Activated T-helper 1 cell treated with anti-CD3 and anti-CD28 coated beads, Interleukin-12 subunit alpha, Interleukin-12 subunit beta, Interleukin-2, Interleukin-4 antibody, amounts not matched to agents 30 ng/mL and 10 ng/mL and 1 ng/mL, durations not matched to agents 14 hours and 24 hours and 36 hours (primary cell): ENCODE measurements at places on chromosomes 12 and 14. TPM values are rescaled to one million over a fixed set of nuclear protein-coding genes. Genes with fewer than 3 reads are reported as not detected.

NFE2 gene
- total RNA-seq, result not detected in 2 replicates

DMAC2L gene
- 14.4 and 17.9 TPM in 2 replicates for total RNA-seq

GPR137C gene
- total RNA-seq, result 0.10 and 0.34 TPM in 2 replicates

HRK gene
- not detected in 2 replicates for total RNA-seq

SLCO1B1 gene
- not detected in 2 replicates for total RNA-seq

RHOJ gene
- not detected in 2 replicates for total RNA-seq

RD3L gene
- total RNA-seq, result not detected in 2 replicates

TRPV4 gene
- total RNA-seq, result not detected in 2 replicates

ERGIC2 gene
- total RNA-seq, result 94.9 and 105 TPM in 2 replicates

RNU4-1 gene
- total RNA-seq, result 2,369 and 3,474 TPM in 2 replicates

TMEM116 gene
- 10.6 and 11.0 TPM in 2 replicates for total RNA-seq

HELB gene
- 20.5 and 21.5 TPM in 2 replicates for total RNA-seq

LALBA gene
- not detected in 2 replicates for total RNA-seq

MANSC4 gene
- total RNA-seq, result not detected in 2 replicates

DNA sequence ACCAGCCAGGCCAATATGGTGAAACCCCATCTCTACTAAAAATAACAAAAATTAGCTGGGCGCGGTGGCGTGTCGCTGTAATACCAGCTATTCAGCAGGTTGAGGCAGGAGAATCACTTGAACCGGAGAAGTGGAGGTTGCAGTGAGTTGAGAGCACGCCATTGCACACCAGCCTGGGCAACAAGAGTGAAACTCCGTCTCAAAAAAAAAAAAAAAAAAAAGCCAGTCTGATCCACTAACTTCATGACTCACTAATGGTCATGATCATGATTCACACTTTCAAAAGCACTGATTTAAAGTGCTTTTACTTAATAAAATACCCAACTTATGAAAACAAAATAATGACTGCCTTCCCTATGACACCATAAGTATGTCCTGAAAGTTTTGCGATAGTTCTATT, 38.4 kb upstream of the CPM start:
- no peak for DNase-seq

DNA sequence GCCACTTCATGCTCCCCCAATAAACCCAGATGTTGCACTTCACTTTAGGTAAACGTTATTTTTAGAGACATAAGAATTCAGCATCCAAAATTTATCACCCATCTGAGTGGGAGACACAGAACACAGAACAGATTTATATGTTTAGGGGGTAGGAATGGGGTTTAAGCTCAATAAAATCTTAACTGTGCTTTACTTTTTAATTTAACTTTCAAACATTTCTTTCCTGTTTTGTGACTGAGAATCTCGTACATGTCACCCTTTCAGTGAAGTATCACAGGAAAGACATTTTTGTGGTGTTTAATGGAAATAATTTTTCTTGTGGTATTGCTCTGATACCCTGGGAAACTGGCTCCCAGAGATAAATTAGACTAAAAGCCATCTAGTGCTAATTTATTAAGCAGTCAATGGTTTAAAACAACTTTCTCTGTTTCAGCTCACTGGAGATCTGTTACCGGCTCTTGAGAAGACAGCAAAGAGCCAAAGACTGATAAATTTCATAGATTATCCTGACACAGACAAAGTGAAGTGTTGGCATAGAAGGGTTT, 148.0 kb upstream of the BMP4 start:
- DNase-seq, result no peak

GRCh38 chr12:45839917-45840316, 110.4 kb downstream of the ARID2 start:
- no peak for DNase-seq

- no peak for DNase-seq
These were observed 299.4 kb downstream of the ADAMTS20 start for GRCh38 chr12:43252585-43252984.

- no peak for DNase-seq
These were observed 193.9 kb downstream of the EMP1 start for GRCh38 chr12:13390381-13390861.

GRCh38 chr14:56351861-56352260, 227.7 kb upstream of the TMEM260 start:
- no peak for DNase-seq

- DNase-seq, result no peak
These were observed 119.6 kb downstream of the SLC8A3 start for GRCh38 chr14:70069186-70069585.

DNA sequence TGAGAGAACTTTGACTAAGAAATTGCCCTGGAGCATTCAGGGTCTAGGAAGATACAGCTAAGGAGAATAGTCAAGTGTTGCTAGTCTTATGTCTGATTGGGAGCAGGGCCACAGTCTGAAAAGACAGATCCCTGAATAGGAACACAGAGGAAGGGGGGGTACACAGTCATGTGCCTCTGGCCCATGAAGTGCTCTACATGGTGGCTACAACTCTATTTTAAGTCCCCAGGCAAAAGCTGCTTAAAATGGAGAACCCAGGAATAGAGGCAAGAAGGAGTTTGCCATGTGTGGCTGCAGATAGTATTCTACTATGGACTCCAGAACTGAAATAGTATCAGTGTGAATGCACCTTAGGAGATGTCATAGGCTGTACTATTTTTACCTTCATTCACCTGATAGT, 118.0 kb upstream of the NPAS3 start:
- no peak for DNase-seq

DNA sequence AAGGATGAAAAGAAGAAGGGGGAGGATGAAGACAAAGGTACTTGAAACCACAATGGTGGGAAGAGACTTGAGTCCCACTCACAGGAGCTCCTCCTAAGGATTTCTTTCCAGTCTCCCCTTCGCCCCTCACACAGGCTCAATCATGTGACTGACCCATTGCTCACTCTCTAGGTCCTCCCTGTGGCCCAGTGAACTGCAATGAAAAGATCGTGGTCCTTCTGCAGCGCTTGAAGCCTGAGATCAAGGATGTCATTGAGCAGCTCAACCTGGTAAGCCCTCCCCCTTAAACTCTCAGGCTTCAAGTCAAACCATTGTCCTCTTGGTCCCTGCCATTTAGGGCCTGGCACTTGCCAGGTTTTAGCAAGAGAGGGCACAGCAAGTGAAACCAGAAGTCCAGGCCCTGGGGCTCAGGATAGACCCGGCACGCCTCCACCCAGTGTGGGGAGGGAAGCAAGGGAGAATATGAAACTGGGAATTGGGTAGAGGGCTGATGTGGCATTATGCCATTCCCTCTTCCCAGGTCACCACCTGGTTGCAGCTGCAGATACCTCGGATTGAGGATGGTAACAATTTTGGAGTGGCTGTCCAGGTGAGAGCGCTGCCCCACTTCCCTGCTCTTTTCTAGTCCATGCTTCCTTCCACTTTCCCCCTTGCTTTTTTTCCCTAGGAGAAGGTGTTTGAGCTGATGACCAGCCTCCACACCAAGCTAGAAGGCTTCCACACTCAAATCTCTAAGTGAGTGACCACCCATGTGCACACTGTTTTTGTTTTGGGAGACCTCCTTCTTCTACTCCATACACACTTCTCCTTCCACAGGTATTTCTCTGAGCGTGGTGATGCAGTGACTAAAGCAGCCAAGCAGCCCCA, 1.8 kb downstream of the PSME1 start:
- no peak for DNase-seq

DNA sequence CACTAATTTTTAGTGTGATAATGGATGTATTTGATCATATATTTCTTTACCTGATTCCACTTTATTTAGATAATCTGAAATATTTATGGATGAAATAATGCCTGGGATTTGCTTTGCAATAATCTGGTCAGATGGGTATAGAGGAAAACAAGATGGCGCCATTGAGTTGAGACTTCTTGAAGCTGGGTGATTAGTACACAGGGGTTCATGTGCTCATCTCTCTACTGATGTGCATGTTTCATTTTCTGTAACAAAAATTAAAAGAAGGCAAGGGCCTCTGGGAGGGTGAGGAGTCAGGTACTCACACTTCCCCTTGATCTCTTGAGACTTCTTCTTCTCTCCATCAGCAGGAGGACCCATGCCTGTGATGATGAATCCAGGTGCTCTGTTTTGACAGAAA, 61.8 kb downstream of the GCH1 start:
- no peak for DNase-seq

- no peak for DNase-seq
These were observed 44.1 kb downstream of the ETV6 start for GRCh38 chr12:11693601-11694000.

- no peak for DNase-seq
These were observed 48.1 kb downstream of the KCNK13 start for GRCh38 chr14:90109858-90110257.

GRCh38 chr14:99542566-99542965, 61.4 kb downstream of the CCNK start:
- DNase-seq, result no peak

DNA sequence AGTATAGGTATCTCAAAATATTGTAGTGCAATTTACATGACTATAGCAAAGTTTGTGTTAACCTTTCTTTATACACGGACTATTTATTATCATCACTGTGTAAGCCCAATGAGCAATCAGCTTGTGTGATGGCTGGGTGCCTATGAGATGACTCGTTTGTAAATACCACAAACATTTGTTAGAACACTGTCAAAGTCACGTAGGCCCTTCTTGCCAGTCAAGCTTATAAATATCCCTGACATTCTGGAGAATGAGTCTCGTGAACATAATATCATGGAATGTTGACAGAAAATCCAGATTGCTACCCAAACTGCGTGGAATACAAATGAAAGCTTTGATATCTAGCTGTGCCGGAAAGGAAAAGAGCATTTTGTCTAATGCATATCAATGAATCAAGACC, 648.3 kb upstream of the MDGA2 start:
- no peak for DNase-seq

DNA sequence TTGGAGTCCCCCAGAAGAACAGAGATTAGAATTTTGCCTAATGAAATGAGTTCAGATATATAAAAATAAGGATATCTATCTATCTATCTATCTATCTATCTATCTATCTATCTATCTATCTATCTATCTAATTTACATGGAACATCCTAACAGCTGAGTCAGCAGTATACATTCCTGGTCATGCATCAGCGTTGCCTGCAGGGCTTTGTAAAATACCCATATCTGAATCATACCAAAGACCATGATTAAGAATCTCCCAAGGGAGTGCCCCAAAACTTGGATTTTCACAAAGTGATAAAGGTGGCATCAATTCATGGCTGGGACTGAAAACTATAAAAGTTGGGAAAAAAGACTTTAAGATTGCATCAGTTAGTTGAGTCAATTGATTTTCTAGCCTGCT, 32.7 kb upstream of the SYT10 start:
- DNase-seq, result no peak

GRCh38 chr14:94775091-94775870, 5.4 kb upstream of the GSC start:
- DNase-seq, result no peak

- no peak for DNase-seq
These were observed 232.2 kb upstream of the PLEKHG7 start for GRCh38 chr12:92470608-92471021.

DNA sequence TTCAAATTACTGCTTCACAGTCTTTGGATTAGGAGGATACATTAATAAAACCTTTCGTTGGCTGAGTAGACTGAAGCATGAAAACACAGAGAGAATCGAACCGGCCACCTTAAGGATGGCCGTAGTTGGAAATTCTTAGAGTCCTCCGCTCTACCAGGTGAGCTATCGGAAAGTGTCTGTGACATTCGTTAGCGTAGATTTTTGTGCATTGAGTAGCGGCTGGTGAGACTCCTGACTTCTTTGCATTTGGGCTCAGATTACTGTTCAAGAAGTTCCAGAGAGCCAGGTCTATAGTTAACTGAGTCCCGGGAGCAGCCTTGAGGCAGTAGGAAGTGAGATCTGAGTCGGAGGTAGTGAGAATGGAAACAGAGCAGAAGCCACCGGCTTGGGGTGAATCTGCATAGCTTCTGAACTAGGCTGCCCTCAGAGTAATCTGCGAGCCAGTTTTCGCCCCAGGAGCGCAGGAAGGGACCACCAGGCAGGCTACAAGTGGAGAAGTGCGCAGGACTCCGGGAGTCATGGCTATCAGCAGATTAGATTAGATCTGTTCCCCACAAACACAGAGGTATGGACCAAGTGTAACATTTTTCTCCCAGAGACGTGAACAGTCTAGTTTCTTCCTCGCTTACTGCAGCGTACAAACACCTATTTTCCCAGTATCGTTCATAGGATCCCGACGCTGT, 11.0 kb downstream of the OR6S1 start:
- DNase-seq, result no peak

- DNase-seq, result no peak
These were observed 156.6 kb downstream of the SYT10 start for GRCh38 chr12:33283054-33283453.

DNA sequence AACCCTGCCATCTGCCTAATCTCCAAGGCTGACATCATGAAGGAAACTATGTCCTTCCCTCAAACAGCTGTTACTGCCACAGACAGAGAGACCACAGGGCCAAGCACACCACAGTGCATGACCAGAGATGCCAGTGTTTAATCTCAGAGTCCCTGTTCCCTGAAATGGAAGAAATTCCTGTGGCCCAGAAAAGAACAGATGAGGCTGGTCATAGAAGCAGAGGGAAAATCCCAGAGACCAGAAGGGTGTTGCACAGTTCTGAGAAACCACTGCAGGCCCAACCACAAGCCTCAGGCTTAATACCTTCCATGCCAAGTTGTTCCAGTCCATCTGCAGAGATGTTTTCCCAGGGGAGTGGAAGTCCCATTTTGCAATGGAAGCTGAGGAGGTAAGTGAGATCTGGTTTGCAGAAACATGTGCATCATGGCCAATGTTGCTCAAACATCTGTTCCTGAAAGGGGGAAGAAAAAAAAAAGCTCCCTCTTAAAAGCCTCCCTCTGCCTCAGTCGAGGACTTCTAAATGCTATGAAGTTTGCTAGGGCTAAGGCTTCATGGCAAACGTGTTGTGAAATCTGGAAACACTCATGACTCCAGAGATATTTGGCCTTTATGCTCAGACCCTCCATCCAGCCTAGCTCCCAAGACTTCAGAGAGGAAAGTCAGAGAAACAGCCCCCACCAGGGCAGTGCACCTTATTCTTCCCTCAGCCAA, 98.6 kb downstream of the SCARB1 start:
- DNase-seq, result no peak

GRCh38 chr14:56120091-56120691, 2.0 kb downstream of the PELI2 start:
- DNase-seq, result no peak

GRCh38 chr14:51914310-51914709, 53.9 kb downstream of the GNG2 start:
- no peak for DNase-seq

GRCh38 chr14:81767266-81767995, 233.8 kb upstream of the SEL1L start:
- DNase-seq, result no peak
